Left kidney (tissue), 8 donors: ENCODE measurements at places on chromosomes 12 and 14. TPM values are rescaled to one million over a fixed set of nuclear protein-coding genes. Genes with fewer than 3 reads are reported as not detected.

DNA sequence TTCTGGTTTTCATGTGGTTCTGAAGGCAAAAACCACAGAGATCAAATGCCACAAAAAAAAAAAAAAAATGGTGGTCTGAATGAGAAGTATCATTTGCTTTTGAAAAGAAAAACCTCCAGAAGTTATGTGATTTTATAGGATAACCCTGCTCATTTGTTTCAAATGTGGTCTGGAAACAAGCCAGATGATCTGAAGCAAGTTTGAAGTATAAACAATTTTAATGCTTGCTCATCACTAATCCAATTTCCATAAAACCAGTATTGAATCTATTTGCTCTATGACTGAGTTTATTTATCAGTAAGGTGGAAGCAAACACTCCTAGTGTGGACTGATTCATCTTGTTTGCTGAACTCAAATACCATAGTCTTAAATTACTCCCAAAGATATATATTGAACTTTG is 407.3 kb upstream of the FLRT2 start:
- DNase-seq: no peak

AQP6 gene
- 21.1 TPM for polyA plus RNA-seq

DNA sequence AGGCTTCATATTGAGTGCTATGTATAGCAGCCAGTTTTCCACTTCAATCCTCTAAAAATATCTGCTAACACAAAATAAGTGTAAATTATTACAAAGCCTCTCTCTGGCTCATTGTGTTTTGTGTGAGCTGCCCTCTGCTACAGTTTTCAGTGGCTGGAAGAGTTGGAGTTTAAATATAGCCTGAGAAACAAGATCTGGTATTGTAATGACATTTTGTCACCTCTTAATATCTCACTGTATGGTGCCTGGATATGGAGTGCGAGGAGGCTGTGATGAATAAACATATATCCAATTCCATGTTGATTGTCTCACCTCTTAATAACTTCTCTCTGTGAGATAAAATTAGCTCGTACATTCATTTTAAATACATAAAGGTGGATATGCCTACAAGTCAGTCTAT is 269.7 kb downstream of the FLRT2 start:
- DNase-seq: no peak

GRCh38 chr14:45136399-45136798 is 669 bp downstream of the FANCM start:
- no peak for DNase-seq

RERG gene
- polyA plus RNA-seq: 34.5 TPM

- DNase-seq: no peak
Observed at GRCh38 chr12:66055837-66056319, 74.7 kb downstream of the LLPH start.
